ENCODE measurements at places on chromosomes 5 and 9. TPM values are rescaled to one million over a fixed set of nuclear protein-coding genes. Genes with fewer than 3 reads are reported as not detected.

DNA sequence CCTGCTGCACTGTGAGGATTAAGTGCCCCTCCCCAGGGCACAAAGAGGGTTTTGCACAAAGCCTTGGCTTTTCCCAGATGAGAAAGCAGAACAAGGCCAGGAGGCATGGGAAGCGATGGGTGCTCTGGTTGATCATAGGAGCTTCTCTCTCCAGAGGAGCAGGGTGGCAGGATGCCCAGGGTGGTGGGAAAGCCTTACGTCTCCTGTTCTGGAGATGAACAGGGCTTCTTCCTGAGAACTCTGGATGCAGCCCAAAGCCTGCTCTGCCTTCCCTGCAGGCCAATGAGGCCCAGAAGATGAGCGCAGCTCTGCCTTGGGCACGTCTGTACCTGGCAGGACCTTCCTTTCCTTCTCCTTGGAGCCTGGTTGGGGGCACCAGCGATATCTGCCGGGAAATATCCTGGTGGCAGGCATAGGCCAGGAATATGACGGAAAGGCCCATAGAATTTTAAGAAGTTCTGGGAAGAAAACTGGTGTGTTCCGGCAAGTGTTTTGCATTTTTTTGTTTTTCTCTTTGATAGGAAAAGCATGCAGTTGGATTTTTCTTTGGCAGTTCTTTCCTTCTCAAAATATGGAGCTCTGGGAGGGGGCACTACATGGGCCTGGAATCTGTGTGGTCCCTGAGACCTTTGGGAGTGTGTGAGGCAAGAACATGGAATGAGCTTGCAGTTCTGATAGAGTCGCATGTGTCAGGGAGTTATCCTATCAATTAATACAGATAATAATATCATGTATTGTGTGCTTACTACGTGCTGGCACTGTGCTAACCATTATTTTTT, 253.2 kb upstream of the KLF4 start:
- no peak for DNase-seq
- no peak overlapping the region for H3K27ac ChIP-seq
- no peaks in the 10 kb centered on the region for H3K4me1 ChIP-seq
- no peaks in the 10 kb centered on the region for H3K36me3 ChIP-seq

- no peak overlapping the region for H3K4me3 ChIP-seq
- DNase-seq = no peak
- no peak overlapping the region for H3K27ac ChIP-seq
- H3K36me3 ChIP-seq = no peaks in the 10 kb centered on the region
- H3K4me1 ChIP-seq = no peaks in the 10 kb centered on the region
Measured at GRCh38 chr5:126837906-126838539, 61.1 kb downstream of the LMNB1 start.

- no peaks in the 10 kb centered on the region for H3K27me3 ChIP-seq
- no peak overlapping the region for H3K4me3 ChIP-seq
- H3K4me1 ChIP-seq = no peaks in the 10 kb centered on the region
- no peak overlapping the region for H3K27ac ChIP-seq
- no peak for DNase-seq
Measured at GRCh38 chr5:139413963-139414362, 10.1 kb upstream of the SPATA24 start.

The CTXN3 gene
- not detected for total RNA-seq

GRCh38 chr5:103234239-103234975, 24.2 kb upstream of the MACIR start:
- no peaks in the 10 kb centered on the region for H3K36me3 ChIP-seq
- no peaks in the 10 kb centered on the region for H3K27me3 ChIP-seq
- H3K4me3 ChIP-seq = no peak overlapping the region

DNA sequence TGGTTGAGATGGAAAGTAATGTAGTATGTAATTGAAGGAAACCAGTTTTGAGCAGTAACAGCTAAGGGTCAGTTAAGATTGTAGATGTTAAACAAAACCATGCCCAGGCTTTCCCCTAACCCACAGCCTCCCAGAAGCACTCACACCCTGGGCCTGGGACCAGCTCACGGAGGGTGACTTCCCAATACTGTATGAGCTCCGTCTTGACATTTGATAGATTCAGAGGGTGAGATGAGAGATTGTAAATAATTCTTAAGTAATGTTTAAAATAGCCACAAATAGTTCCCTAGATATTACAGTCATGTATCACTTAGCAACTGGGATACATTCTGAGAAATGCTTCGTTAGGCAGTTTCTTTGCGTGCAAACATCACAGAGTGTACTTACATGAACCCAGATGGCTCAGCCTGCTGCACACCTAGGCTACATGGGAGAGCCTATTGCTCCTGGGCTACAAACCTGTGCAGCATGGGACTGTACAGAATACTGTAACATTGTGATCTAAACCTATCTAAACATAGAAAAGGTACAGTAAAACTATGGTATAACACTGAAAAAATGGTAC, 140.7 kb downstream of the FANCC start:
- H3K4me3 ChIP-seq = no peak overlapping the region
- no peaks in the 10 kb centered on the region for H3K27me3 ChIP-seq
- no peak overlapping the region for H3K27ac ChIP-seq
- no peaks in the 10 kb centered on the region for H3K4me1 ChIP-seq
- DNase-seq = no peak

GRCh38 chr5:5179079-5179478, 38.9 kb downstream of the ADAMTS16 start:
- no peaks in the 10 kb centered on the region for H3K27me3 ChIP-seq
- H3K36me3 ChIP-seq = no peaks in the 10 kb centered on the region
- H3K27ac ChIP-seq = no peak overlapping the region
- H3K4me1 ChIP-seq = no peaks in the 10 kb centered on the region
- no peak overlapping the region for H3K4me3 ChIP-seq

- no peaks in the 10 kb centered on the region for H3K27me3 ChIP-seq
- no peak for DNase-seq
- H3K27ac ChIP-seq = no peak overlapping the region
- H3K4me1 ChIP-seq = no peaks in the 10 kb centered on the region
- no peak overlapping the region for H3K4me3 ChIP-seq
Measured at GRCh38 chr9:20853866-20854265, 169.8 kb downstream of the FOCAD start.

DNA sequence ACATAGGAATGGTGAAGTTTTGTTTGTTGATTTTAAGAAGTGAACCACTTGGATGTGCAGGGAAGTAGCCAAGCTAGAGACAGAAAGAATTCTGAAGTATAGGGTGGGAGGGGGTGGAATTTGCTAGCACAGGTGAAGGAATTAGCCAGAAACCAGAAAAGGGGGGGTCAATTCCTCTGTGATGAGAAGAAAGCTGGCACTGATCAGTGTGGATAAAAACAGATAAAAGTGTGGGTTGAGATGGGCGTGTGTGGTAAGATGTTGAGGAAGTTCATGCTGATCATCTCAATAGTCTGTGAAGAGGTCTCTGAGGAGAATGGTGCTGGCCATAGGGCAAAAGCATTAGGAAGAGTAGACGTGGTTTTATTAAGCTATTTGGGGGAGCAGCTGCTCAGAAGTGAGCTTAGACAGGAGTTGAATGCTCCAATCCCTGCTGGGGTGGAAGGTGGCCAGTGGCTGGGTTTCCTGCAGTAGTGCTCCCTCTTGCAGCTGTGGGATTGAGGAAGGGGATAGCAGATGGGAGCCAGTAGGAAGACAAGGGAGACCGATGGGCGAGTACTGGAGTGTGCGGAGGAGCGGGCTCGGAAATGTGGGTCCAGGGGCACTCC, 88.7 kb upstream of the ELL2 start:
- no peaks in the 10 kb centered on the region for H3K36me3 ChIP-seq
- no peak for DNase-seq
- no peak overlapping the region for H3K27ac ChIP-seq
- H3K4me3 ChIP-seq = no peak overlapping the region
- peaks cover 7% of the 10 kb centered on the region for H3K4me1 ChIP-seq

The HAPLN1 gene
- total RNA-seq = 3.5 TPM

The FSD1L gene
- total RNA-seq = 6.9 TPM

- no peak for DNase-seq
- H3K27ac ChIP-seq = no peak overlapping the region
- no peaks in the 10 kb centered on the region for H3K4me1 ChIP-seq
- H3K36me3 ChIP-seq = no peaks in the 10 kb centered on the region
- H3K4me3 ChIP-seq = no peak overlapping the region
- H3K27me3 ChIP-seq = no peaks in the 10 kb centered on the region
Measured at GRCh38 chr5:93359296-93359959, 221.6 kb downstream of the NR2F1-AS1 start.

DNA sequence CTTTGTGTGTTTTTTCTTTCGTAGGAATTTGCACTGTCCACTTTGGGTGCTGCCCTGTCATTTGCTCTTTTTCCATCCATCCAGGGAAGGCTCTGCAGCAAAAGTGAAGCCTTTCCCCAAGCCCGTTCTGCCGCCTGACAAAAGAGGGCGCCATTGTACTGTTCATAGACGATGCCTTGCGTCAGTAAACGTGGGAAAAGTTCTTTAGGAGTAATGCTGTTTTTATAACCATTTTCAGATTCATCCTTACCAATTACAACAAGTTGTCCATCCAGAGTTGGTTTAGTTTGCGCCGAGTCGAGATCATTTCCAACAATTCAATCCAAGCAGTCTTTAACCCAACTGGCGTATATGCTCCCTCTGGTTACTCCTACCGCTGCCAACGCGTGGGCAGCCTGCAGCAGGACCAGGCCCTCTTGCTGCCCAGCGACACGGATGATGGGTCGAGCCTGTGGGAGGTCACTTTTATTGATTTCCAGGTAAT, 34.3 kb upstream of the RPS23 start:
- DNase-seq = peak; percentile 87
- H3K36me3 ChIP-seq = no peaks in the 10 kb centered on the region
- peak overlapping the region; percentile 32 for H3K4me3 ChIP-seq
- peaks cover under 1% of the 10 kb centered on the region for H3K4me1 ChIP-seq
- peak overlapping the region; percentile 77 for H3K27ac ChIP-seq

- no peak overlapping the region for H3K4me3 ChIP-seq
- no peaks in the 10 kb centered on the region for H3K27me3 ChIP-seq
- H3K27ac ChIP-seq = no peak overlapping the region
- DNase-seq = no peak
Measured at GRCh38 chr5:114636271-114636670, 274.4 kb downstream of the KCNN2 start.

The F12 gene
- 0.23 TPM for total RNA-seq

The SLC25A2 gene
- total RNA-seq = 1.1 TPM

The NEUROG1 gene
- total RNA-seq = not detected

- peak within 1 kb of the TSS; percentile 93 for H3K4me3 ChIP-seq
- H3K36me3 ChIP-seq = no peaks in the 10 kb centered on the region
- no peaks in the 10 kb centered on the region for H3K27me3 ChIP-seq
- no peaks in the 10 kb centered on the region for H3K4me1 ChIP-seq
Measured at GRCh38 chr9:98807070-98807813, at the start of gene GALNT12. Gene GALNT12, plus strand, starts transcription at chr9:98807670. Its CDS starts 29 bp downstream, at chr9:98807699.

DNA sequence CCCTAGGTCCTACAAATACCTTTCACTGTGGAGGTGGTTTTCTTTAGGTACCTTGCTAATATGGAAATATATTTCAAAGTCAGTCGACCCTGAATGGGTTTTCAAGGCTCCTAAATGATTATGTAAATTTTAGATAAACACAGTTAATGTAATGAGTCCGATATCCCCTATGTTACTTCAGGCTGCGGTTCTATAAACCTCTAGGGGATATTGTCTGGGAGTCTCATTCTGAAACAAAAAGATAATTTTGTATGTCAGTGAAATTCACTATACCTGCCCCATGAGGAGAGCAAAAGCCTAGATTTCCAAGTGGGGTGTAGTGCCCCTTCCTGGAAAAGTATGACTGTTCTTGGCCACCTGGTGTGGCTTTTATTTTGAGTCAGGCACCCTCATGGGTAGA, 377.3 kb downstream of the ICE1 start:
- H3K36me3 ChIP-seq = no peaks in the 10 kb centered on the region
- DNase-seq = no peak
- H3K27ac ChIP-seq = no peak overlapping the region
- no peak overlapping the region for H3K4me3 ChIP-seq
- no peaks in the 10 kb centered on the region for H3K4me1 ChIP-seq
- H3K27me3 ChIP-seq = no peaks in the 10 kb centered on the region

The SOHLH1 gene
- not detected for total RNA-seq

GRCh38 chr5:75009556-75010345, 42.6 kb downstream of the GCNT4 start:
- no peaks in the 10 kb centered on the region for H3K4me1 ChIP-seq
- H3K27ac ChIP-seq = no peak overlapping the region
- H3K4me3 ChIP-seq = no peak overlapping the region
- no peaks in the 10 kb centered on the region for H3K27me3 ChIP-seq

- H3K4me1 ChIP-seq = no peaks in the 10 kb centered on the region
- no peak for DNase-seq
- no peak overlapping the region for H3K4me3 ChIP-seq
- no peaks in the 10 kb centered on the region for H3K36me3 ChIP-seq
- no peak overlapping the region for H3K27ac ChIP-seq
- H3K27me3 ChIP-seq = no peaks in the 10 kb centered on the region
Measured at GRCh38 chr5:6427694-6428093, 21.0 kb upstream of the UBE2QL1 start.

The TAF11L12 gene
- not detected for total RNA-seq

The HMMR gene
- total RNA-seq = 2.2 TPM

GRCh38 chr9:94847486-94847885, 121.0 kb downstream of the AOPEP start:
- no peak for DNase-seq
- H3K4me1 ChIP-seq = no peaks in the 10 kb centered on the region
- no peaks in the 10 kb centered on the region for H3K27me3 ChIP-seq
- no peaks in the 10 kb centered on the region for H3K36me3 ChIP-seq
- no peak overlapping the region for H3K4me3 ChIP-seq
- H3K27ac ChIP-seq = no peak overlapping the region

The EMB gene
- total RNA-seq = 40.2 TPM

DNA sequence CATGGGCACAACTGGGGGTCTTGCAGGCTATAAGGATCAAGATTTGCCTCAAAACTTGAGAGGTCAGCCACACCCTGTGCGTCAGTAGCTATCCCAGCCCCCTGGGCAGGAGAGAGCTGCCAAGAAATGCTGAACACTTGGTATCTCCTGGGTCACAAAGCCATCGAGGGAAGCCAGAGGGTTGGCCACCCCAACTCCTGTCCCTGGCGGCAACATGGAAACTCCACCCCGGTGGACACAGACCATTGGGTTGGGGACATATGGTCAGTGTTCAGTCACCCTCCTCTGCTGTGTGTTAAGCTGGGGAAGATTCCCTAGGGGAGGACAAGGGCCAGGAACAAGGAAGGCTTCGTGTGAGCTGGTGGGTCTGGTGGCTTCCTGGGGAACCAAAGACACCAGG, 140.6 kb downstream of the C5orf15 start:
- H3K36me3 ChIP-seq = no peaks in the 10 kb centered on the region
- H3K4me3 ChIP-seq = no peak overlapping the region
- no peaks in the 10 kb centered on the region for H3K27me3 ChIP-seq
- DNase-seq = peak; percentile 14
- no peaks in the 10 kb centered on the region for H3K4me1 ChIP-seq

The FAM53C gene
- total RNA-seq = 26.7 TPM
